Fibroblast of skin of abdomen (primary cell): ENCODE measurements at places on chromosomes 6 and 20.
A peak's percentile ranks its signal among the peaks of the same experiment; 100 is the strongest.

- DNase-seq, result no peak
Measured at GRCh38 chr6:148697895-148698440, 48.9 kb upstream of the UST start.

GRCh38 chr20:63633732-63634131 lies 6.8 kb upstream of the GMEB2 start:
- no peak for DNase-seq

GRCh38 chr6:139872665-139873064 lies 498.2 kb upstream of the CITED2 start:
- DNase-seq, result no peak

DNA sequence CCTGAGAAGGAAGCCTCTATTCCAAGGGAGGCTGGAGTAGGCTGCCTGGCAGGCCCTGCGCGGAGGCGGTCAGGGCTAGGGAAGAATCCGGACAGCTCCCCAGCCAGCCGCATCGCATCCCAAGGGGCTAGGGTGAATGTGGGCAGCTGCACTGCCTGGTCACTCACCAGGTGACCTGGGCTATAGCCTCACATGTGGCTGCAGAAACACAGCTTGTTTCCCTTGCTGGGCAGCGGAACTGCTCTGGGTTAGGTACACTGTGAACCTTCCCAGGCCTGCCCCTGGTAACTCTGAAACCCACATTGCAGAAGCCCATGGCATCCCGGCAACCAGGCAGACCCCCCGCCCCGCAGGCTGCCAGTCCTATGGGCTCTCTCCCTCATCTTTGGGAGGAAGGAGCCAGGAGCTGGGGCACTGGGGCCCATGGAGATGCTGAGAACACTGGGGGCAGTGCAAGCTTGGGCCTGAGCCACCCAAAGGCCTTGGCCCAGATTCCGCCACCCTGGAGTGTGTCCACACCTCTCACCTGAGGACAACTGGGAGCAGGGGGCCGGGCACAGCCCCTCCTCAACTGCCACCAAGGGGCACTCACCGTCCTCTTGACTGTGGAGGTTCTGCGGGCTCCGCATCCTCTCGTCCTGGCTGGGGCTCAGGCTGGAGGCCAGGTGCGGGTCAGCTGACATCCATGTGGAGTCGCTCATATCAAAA lies 111.0 kb downstream of the NOL4L start:
- no peak for DNase-seq

- no peak for DNase-seq
Measured at GRCh38 chr6:2222275-2222842, 23.0 kb downstream of the GMDS start.

DNA sequence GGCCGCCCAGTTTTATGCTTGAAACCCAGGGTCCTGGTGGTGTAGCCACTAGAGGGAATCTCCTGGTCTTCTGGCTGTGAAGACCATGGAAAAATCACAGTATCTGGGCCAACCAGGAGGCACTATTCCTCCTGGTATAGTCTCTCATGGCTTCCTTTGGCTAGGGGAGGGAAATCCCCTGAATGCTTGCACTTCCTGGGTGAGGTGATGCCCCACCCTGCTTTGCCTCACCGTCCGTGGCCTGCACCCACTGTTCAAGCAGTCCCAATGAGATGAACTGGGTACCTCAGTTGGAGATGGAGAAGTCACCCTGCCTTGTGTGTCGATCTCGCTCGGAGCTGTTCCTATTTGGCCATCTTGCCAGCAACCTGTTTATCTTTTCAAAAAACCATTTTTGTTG lies 10.1 kb upstream of the ZNF337 start:
- DNase-seq, result no peak

GRCh38 chr6:101800598-101800997 lies 407.1 kb downstream of the GRIK2 start:
- no peak for DNase-seq

- DNase-seq, result peak; percentile 18
Measured at GRCh38 chr20:19915111-19915798, 101.9 kb upstream of the NAA20 start.

DNA sequence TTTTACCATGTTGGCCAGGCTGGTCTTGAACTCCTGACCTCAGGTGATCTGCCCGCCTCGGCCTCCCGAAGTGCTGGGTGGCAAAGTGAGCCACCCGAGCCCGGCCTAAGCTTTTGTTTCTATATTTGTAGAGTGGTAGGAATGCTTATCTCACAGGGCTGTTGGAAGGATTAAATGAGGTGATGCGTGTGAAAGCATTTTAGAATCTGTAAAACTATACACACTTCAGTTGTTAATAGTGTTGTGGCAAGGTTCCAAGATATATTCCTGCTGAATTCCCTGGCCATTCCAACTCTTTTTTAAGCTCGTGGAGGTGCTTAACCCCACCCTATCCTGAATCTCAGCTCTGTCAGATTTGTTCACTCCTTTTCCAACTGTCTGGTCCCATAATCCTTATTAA lies 89.9 kb upstream of the AKIRIN2 start:
- DNase-seq, result no peak

DNA sequence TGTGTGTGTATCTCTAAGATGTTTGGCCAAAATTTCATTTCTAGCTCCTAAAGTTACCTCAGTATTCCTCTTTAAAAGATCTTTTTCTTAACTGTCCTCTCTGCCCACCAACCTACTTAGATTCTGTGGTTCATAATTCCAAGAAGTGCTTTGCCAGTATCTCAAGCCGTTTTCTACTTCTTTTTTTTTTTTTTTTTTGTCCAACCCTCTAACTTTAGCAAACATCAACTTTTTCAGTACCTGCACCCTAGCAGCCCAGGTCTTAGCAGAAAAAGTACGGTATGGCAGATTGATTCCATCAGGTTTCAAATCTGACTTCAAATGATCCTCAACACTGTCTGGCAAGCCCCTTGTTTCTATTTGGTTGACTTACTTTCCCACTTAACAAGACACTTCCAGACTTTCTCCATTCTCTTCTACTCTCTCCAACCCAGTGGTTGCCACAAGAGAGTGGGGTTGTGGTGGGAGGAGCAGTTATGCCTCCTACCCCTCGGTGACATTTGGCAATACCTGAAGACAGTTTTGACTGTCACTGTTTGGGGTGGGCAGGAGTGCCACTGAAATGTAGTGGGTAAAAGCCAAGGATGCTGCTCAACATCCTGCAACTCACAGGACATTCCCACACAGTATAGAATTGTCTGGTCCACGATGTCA lies 10.8 kb upstream of the MAN1A1 start:
- no peak for DNase-seq

GRCh38 chr6:115575285-115575684 lies 485.4 kb downstream of the FRK start:
- no peak for DNase-seq

- no peak for DNase-seq
Measured at GRCh38 chr6:25547797-25548196, 104.2 kb upstream of the SCGN start.

- no peak for DNase-seq
Measured at GRCh38 chr20:62056975-62057374, 8.7 kb downstream of the TAF4 start.

GRCh38 chr20:49505518-49505917 lies 23.1 kb upstream of the KCNB1 start:
- DNase-seq, result peak; percentile 48

DNA sequence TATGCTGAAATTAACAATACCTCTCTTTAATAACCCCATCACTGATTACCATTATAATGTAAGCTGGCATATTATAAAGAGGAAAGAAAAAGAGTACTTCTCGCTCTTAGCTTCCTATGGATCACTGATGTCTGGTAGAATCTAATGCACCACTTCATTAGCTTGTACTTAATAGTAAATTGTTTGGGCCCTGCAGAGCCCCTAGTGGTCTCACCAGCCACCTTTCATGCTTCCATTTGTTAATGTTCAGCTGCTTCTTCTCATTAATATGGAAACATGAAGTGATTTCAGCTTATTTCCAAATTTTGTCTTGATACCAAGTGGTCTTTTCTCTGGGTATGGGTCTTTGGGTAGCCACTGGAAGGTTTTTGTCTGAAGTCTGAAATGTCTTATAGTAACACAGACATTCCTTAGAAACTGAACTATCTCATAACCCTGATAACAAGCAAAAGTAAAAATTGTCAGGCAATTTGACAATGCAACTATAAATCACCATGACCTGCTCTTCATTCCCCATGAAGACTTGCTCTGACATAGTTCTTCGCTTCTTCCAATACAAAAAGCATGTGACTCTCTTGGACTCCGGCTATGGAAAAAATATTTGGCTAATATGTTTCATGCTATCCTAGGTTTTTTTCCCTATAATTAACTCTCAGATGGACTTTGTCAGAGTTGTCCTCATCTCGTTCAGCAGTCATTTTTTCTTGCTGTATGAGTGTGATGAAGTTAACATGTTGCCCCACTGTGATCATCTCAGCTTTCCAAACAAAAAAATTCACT lies 395.8 kb upstream of the MARCKS start:
- no peak for DNase-seq

DNA sequence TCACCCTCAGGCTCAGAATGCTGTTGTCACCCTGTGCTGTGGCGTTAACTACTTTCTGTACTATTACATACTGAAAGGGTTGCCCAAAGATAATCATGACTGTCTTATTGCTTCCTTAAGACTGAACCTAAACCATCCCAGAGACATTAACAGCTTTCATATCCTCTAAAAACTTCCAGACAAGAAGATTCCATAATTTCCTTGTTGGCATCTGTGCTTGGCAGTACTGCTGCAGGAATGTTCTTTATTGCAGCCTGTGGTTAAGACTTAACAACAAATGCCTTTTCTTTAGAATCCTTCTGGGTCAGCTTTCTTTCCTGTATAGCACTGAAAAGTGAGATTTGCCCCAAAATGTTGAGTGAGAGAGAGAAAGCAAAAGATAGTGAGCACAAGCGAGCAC lies 109.7 kb downstream of the GJA10 start:
- DNase-seq, result peak; percentile 69

- DNase-seq, result peak; percentile 81
Measured at GRCh38 chr20:48187851-48188250, 402.6 kb upstream of the SULF2 start.

- DNase-seq, result no peak
Measured at GRCh38 chr6:83605517-83605916, 93.2 kb downstream of the PRSS35 start.

GRCh38 chr6:79607000-79607399 lies 24.1 kb upstream of the SH3BGRL2 start:
- DNase-seq, result no peak

DNA sequence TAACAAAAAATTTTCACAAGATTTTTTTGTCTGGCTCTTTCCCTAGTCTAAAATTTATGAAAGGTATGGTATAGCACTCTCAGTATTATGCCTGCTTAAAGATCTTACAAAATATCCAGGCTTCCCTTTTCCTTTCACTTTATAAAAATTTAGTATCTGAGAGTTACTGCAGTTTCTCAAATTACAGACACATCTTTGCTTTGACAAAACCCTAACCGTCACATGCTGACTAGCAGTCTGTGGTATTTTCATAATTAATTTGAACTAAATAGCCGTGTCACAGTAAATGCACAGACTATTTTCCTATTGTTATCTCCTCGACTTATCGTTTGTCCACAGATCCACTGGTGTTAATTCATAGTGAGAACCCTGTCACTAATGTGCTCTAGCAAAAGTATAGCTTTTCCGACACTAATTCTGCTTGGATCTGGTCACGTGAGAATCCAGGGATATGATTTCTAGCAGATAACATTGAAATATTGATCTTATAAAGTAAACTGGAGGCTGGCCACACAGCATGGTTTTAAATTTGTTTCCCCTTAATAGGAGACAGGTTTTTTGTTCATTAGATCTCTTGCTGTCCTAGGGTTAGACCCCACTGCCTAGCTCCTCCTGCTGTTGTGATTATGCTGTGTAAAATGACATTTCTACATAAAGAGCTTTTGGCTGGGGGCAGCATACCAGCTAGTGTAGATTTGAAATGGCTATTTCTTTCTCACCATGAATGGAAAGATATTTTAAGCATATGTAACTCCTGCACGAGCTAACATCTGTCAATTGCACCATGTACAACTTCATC lies 340.6 kb upstream of the SASH1 start:
- DNase-seq, result no peak

GRCh38 chr6:16380220-16380809 lies 141.9 kb downstream of the GMPR start:
- no peak for DNase-seq

- peak; percentile 2 for DNase-seq
Measured at GRCh38 chr6:116945809-116946208, 68.8 kb downstream of the RFX6 start.

DNA sequence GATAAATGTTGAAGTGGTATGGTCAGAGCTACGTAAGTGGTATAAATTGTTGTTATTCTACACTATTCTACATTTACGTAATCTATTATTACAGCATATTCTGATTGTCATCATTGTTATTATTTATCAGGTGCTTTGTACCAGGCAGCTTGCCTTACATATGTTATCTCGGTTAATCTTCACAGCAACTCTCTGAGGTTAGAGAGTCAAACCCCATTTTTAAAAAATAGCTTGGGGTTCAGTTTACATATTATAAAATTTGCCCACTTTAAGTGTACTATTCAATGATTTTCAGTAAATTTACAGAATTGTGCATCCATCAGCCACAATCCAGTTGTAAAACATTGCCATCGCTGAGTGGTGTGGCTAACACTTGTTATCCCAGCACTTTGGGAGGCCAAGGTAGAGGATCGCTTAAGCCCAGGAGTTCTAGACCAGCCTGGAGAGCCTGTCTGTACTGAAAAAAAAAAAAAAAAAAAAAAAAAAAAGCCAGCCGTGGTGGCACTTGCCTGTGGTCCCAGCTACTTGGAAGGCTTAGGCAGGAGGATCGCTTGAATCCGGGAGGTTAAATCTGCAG lies 35.5 kb downstream of the PPP1R16B start:
- no peak for DNase-seq

GRCh38 chr6:11556309-11556708 lies 18.8 kb downstream of the TMEM170B start:
- no peak for DNase-seq

- no peak for DNase-seq
Measured at GRCh38 chr6:4084444-4085331, 5.8 kb upstream of the FAM217A start.

DNA sequence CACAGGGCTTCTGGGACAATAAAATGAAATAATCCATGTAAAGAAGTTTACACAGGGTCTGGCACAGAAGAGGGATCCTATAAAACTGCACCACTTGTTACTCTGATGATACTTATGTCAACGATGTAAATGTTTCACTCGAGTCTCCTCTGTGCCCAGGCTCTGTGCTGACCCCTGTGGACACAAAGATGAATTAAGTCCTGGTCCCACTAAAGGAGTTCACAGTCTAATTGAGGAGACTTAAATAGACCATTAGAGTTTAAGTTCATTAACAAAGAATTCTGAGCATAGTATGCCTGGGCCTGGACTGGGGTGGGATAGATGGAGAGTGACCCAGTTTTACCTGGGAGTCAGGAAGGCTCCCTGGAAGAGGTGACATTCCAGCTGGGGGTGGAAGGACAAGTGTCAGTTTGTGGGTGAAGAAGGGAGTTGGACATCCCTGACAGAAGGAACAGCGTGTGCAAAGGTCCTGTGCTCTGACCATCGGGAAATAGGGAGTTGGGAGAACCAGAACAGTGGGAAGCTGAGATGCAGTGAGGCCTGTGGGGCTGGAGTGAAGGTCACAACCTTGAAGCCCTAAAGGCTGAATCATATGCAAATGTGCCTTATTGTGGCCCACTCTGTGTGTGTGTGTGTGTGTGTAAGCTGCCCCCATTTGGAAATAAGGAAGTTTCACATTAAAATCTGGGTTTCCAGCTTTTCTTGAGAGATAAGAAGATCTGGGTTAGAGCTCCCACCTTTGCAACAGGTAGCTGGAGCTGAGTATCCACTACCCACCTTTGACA lies 1.1 kb downstream of the OCSTAMP start:
- no peak for DNase-seq
